ENCODE measurements at places on chromosomes 4 and X.

DNA sequence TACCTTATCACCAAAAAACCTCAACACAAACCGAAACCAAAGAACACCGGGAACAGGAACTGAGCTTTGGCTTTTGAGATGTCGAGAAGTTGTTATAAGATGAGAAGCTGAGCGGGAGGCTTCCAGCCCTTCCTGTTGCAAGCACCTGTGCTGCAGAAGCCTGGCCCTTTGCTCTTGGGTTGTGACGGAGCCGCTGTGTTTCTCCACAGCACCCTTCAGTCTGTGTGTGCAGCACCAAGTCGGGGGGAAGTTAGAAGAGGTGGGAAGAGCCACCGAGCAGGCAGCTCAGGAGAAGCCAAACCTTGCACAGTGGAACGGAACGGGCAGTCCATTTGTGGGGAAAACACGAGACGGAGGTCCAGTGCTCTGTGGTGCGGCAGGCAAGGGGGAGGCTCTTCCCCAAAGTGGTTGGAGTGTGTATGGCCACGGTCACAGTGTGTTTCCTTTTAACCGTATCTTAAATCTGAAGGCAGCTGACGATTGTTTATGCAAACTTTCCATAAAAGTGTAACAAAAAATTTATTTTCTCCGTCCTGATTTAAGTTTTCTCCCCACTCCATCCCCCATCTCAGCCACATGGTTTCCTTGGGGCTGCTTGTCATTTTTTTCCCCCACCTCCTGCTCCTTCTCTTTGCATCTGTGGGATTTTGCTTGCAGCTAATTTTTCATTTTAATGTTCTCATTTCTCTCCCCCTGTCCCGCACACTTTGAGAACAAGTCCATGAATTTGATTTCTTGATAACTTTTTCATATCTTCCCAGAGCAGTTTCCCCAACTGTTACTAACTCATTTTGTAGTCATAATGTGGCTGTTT lies 123.7 kb downstream of the STOX2 start:
- no peak for DNase-seq

- DNase-seq, result no peak
These were observed 47.7 kb upstream of the MGST2 start for GRCh38 chr4:139617702-139618490.

DNA sequence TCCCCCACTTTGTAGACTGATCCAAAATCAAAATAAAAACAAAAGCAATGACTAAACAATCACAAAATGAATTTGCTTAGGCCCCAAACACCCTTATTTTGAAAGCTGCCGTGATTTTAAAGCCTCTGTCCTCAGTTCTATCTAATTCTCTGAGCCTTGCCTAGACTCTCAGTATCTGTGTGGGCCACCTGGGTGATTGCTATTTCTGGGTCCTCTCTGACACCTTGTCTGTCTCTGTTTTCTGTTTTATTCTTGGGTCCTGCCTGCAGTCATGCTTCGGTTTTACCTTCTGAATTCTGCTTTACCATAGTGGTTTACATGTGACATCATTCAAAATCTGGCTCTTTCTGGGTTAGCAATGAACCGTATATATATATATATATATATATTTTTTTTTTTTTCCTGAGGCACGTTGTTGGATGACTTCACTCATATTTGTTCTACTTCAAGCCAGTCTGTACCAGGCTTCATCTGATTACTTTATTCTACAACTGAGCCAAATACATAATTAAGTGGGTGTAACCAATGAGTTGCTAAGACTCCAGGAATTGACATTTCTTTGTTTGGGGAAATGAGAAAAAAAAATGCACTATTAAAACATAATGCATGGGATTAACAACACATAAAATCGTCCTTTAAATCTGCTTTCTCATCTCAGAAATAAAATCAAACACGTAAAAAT lies 710.7 kb upstream of the SLIT2 start:
- no peak for DNase-seq

DNA sequence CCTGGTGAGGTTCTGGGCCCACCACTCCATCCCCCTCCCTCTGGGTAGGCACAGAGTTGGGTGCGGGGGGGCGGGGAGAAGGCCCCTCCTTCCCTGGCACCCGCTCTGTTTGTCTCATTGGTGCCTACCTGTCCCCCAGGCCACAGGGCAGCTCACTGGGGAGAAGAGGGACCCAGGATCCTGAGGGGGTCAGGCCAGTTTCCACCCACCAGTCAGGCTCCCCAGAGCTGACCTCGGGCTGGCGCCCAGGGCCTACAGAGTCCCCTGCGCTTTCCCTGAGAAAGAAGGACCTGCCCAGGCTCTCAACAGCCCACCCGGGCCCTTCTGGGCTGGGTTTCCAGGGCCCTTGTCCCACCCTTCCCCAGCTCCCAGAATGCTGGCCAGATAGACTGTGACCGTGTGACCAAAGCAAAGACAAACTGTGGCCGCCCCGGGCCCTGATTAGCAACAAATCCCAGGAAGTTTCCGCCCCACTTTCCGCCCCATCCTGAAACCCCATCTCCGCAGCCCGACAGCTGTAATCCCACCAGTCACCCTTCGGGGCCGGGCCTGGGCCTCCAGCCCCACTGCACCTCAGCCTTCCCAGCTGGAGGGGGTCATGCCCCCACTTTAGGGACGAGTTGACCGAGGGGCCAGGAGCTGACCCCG lies 33.8 kb upstream of the FGFR3 start:
- no peak for DNase-seq

DNA sequence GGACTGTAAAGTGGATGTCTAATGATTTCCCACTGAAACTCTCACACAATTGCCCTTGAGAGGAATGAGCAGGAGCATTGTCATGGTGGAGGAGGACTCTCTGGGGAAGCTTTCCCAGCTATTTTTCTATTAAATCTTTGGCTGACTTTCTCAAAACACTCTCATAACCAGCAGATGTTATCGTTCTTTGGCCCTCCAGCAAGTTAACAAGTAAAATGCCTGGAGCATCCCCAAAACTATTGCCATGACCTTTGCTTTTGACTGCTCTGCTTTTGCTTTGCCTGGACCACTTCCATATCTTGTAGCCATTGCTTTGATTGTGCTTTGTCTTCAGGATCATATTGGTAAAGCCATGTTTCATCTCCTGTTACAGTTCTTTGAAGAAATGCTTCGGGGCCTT lies 120.2 kb upstream of the PDE5A start:
- no peak for DNase-seq

- DNase-seq, result peak; percentile 4
These were observed 1.2 kb downstream of the PROM1 start for GRCh38 chr4:16082426-16083240.

DNA sequence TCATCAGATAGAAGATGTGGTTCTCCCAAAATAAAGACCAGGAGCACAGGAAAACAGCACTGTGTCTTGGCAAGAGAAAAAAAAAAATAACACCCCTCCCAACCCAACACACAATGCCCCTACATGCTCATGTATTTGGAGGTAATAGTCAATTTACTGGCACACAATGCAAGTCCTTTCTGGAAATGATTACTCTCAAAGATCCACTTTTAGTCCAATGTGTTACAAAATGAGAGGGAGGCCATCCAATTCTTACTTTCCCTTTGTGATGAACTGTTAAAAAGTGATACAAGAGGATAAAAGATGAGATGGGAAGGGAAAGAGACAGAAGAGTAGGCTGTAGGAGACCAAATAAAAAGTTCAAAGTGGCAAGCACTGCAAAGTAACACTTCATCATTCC lies 180.3 kb upstream of the DKK2 start:
- DNase-seq, result no peak

DNA sequence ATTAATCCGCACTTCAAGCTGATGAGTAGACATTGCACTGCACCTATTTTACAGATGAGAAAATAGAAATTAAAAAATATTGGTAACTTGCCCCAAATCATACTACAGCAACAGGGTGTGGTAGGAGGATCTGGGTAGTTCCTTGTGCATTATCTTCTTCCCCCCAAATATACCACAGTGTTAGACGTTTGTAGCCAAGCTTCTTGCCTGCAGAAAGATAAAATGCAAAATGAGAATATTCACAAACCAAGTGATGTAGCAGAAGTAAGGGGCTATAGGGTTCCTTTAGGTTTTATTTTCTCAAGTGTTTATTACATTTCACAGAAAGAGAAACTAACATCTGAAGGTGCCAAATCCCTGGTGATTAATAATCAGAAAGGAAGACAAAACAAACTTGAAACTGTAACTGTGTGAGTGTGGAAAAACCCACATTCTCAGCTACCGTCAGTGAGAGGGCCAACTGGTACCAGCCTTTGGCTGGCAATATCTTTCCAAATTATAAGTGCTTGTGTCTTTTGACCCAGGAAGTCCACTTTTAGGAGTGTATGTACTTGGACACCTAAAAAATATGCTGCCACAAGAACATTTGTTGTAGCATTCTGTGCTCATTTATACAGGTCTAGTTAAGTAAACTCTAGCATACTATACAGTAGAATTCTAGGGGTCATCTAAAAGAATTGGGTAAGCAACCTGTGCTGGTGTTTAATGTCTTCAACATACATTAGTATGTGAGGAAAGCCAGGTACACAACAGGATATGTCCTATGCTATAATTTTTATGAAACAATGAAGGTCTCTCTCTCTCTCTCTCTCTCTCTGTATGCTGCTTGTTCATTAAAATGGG lies 6.7 kb upstream of the CD38 start:
- no peak for DNase-seq

DNA sequence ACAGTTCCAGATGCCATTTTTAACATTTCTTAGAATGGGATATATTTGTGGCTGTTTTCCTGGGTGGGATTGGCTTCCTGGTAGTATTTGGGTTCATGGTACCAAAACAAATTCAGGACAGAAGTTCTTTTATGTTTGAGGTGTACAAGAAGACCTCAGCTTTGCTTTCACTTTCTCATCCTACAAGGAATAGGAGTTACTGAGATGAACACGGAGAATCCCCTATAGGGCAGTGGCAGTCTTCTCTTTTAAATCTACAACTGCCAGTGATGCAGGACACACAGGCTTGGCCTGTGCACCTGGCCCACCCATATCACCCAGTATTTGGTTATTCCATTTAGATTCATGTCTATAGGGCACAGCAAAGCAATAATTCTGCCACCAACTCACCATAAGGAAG lies 35.2 kb downstream of the SLC10A7 start:
- DNase-seq, result no peak

DNA sequence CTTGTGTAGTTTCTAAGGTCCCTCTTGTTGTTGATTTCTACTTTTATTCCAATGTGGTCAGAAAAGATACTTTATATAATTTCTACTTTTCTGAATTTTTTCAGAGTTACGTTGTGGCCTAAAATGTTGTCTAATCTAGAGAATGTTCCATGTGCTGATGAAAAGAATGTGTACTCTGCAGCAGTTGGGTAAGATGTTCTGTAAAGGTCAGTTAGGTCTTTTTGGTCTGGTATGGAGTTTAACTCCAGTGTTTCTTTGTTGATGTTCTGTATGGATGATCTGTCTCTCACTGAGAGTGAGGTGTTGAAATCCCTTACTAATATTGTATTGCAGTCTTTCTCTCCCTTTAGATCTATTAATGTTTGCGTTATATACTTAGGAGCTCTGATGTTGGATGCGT lies 37.0 kb upstream of the GPRIN3 start:
- DNase-seq, result no peak

DNA sequence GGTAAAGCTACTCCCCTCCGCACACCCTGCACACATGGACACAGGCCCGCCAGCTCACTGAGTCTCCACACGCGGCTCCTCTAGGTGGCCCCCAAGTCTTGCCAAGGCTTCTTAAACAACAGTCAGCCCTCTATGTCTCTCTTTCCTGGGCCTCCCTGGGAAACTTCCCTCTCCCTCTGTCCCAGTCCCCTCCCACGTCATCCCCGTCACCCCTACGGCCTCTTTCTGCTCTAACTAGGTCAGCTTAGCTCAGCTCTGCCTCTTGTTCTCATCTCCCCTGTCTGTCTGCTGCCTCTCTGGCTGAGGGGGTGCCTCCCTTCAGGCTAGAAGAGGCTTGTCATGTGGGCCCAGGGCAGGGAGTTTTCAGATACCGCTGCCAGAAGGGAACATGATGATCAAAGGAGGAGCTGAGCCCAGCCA lies 38.8 kb downstream of the SEPTIN6 start:
- DNase-seq, result no peak

GRCh38 chrX:153405426-153405825 lies 4.3 kb upstream of the PNMA6E start:
- no peak for DNase-seq

DNA sequence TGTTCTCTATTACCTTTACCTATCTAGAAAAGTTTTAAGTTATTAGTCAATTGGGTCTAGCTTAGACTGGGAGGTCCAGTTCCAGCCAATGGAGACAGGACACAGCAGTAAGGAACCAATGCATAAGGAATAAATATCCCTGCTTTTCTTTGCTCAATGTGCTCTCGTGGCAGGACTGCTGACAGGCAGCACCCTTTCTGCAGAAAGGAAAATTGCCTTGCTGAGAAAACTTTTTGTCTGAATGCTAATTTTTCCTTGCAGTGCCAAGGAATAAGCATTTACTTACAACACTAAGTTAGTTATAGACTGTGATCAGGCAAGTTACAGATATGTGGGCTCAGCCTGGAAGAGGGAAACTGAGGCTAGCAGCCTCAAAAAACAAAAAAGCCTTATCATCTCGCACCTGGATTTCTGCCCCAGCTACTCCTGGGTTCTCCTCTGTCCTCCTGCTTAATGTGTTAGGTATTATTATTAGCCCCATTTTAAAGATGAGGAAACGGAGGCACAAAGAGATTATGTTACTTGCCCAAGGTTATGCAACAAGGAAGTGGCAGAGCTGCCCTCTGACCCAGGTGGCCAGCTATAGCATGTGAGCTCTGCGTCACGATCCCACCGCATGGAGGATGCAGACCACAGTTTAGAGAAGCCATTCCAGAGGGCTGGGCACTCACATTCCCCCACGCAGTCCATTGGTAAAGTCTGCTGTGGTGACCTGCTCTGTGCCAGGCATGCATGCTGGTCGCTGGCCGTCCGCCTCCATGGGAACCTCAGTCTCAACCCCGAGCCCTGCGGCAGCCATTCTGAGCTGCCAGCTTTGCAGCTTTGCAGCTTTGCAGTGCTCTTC lies 40.5 kb upstream of the C4orf50 start:
- no peak for DNase-seq

- DNase-seq, result no peak
These were observed 33.5 kb upstream of the IGSF1 start for GRCh38 chrX:131322651-131323050.

GRCh38 chr4:184680698-184681097 lies 31.2 kb downstream of the PRIMPOL start:
- no peak for DNase-seq

- DNase-seq, result no peak
These were observed 903.4 kb downstream of the TECRL start for GRCh38 chr4:63505714-63506460.

DNA sequence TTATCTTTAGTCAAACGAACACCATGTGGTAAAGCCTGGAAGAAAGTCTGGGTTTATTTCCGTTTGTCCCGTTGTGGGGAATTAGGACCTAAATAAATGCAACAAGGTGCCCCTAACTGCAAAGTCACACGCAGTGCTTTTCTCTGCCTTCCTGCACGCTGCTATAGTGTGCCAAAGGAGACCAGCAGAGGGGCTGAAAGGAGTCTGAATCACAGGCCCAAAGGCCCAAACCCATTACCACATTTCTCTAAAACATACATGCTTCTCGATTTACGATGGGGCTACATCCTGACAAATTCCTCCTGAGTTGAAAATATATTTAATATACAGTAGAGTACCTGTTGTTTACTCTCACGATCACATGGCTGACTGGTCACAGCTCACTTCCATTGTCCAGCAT lies 4.5 kb downstream of the VEGFC start:
- DNase-seq, result no peak

- DNase-seq, result no peak
These were observed 359.0 kb downstream of the HS3ST1 start for GRCh38 chr4:11069581-11070211.

Measured in DMS79 treated with DMSO at 0.1 percent for 48 hours (cell line).